ENCODE measurements at places on chromosomes 13 and 19.
A peak's percentile ranks its signal among the peaks of the same experiment; 100 is the strongest.

- no peak for DNase-seq
Measured at GRCh38 chr19:56310462-56310861, 4.2 kb downstream of the ZSCAN5A start.

DNA sequence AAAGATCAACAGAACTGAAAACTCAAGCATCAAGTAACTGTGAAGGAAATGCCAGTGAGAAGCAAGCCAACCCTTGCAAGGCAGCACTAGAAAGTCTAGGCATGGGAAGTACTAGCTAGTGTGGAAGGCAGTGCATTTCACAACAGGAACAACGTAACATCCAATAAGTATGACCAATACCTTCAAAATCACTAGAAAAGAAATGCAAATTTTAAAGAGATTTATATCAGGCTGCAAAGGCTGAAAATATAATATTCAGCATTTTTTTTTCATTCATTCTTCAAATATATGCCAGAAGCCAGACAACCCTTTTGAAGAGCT, 121.9 kb downstream of the DLEU7 start:
- no peak for DNase-seq

- peak; percentile 1 for DNase-seq
Measured at GRCh38 chr13:91017031-91017668, 330.3 kb upstream of the MIR17HG start.

- peak; percentile 92 for DNase-seq
Measured at GRCh38 chr19:17215127-17215971, at the start of gene USE1. TSS of gene USE1 (plus strand) at chr19:17215357. CDS start at chr19:17215406, 49 bp downstream.

DNA sequence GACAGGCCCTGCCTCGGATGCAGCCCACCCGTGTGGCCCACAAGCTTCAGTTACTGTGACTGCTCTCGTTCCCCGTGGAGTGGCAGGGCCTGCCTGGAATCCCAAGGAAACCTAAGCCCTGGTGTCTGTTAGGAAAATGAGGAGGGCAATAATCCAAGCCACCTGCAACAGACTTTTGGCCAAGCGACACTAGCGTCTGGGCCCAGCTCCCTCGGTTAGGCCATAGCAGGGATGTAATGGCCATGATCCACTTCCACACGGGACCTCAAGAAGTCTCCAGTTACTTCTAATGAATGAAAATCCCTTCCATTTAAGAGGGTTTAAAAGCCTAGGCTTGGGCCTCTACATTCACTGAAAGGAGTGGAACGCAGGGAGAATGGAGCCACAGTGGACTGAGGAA, 8.9 kb downstream of the ZC3H4 start:
- DNase-seq, result no peak

DNA sequence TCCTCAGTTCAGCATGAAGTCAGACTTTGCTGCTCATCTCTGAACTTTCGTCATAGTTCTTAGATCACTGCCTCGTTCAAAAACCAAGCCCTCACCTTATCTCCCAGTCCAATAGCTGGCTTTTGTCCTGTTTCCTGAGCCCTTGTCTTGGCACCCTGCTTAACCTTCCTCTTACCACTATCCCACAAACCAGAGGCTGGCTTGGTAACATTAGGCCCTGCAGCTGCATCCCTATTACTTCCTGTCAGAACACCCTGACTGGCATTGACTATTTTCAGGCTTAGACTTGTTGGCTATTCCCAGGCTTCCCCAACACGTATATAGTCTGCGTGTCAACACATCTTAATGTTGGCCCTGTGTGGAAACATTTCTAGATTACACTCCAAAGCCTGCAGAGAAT, 172.4 kb downstream of the VWA8 start:
- DNase-seq, result no peak

DNA sequence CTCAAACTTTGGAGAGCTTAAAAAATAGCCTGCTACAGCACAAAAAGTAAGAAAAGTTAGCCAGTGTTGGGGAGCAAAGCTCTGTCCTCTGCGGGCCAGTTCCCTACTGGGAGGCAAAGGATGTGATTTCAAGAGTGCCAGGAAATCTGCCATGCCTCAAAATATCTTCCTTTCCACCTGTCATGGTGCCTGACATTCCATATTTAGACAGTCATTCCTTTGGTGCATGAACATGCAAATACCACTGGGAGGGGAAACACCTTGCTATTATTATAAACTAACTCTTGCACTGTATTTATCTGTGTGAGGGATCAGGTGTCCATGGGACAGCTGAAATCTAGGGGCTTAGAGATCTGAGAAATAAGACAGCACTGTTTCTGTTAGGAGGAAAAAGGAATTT, 10.3 kb downstream of the FREM2 start:
- no peak for DNase-seq

DNA sequence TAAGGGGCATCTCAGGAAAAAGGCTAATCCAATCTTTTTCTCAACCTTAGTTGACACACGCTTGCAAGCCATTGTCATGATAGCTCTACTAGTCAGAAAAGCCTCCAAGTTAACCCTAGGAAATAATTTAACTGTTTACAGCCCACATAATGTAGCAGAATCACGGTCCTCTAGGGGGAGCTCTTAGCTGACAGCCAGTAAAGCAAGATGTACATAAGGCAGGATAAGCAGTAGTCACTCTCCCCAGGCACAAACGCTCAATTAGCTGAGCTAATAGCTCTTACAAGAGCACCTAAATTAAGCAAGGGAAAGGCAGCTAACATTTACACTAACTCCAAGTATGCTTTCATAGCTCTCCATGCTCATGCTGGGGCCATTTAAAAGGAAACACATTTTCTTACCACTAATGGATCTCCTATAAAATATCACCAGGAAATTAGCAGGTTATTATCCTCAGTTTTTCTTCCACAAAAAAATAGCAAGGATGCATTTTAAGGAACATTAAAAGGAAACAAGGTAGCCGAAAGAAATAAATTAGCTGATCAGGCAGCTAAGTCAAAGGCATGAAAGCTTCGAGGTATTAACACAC, 33.7 kb upstream of the ZSCAN5A start:
- DNase-seq, result no peak

DNA sequence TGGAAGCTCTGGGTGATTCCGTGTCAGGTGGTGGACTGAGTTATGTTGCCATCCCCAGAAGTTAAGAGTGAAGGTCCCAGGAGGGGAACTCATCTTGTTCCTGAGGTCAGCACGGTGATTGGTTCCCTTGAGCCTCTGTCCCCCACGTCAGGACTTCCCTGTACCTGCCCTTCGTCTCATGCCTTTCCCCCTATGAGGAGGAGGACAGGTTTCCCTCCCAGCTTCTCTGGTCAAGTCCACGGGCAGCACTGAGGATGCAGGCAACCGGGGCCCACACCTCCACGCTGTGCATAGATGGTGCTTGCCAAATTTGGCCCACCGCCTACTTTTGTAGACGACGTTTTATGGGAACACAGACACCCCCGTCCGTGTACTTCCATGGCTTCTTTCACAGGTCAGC, 42.7 kb downstream of the TEX29 start:
- DNase-seq, result no peak

GRCh38 chr19:33075519-33075918, 5.5 kb upstream of the GPATCH1 start:
- DNase-seq, result no peak

DNA sequence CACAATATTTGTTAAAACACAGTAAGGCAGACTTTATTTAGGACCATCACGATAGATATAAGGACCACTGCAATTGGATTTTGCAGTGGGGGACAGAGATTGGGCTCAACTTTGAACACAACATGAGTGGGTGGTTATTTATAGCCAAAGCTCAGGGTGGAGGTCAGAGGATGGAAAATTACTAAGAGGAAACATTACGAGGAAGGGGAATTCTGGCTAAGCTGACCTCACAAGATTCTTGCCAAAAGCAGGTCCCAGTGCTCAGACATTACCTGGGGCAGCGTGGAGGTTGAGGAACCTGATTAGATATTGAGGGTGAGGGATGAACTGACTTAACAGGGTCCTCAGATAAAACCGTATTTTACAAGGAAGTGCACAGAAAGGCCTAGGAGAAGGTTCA, 88.9 kb upstream of the NBEA start:
- no peak for DNase-seq

GRCh38 chr19:16446108-16446723, 25.6 kb downstream of the EPS15L1 start:
- no peak for DNase-seq

Data from DMS79 (cell line).